Activated naive CD8-positive, alpha-beta T cell treated with anti-CD3 and anti-CD28 coated beads for 36 hours (primary cell): ENCODE measurements at places on chromosomes 16 and 17. TPM values are rescaled to one million over a fixed set of nuclear protein-coding genes. Genes with fewer than 3 reads are reported as not detected.

The GAS7 gene
- 0.76 TPM for total RNA-seq

DNA sequence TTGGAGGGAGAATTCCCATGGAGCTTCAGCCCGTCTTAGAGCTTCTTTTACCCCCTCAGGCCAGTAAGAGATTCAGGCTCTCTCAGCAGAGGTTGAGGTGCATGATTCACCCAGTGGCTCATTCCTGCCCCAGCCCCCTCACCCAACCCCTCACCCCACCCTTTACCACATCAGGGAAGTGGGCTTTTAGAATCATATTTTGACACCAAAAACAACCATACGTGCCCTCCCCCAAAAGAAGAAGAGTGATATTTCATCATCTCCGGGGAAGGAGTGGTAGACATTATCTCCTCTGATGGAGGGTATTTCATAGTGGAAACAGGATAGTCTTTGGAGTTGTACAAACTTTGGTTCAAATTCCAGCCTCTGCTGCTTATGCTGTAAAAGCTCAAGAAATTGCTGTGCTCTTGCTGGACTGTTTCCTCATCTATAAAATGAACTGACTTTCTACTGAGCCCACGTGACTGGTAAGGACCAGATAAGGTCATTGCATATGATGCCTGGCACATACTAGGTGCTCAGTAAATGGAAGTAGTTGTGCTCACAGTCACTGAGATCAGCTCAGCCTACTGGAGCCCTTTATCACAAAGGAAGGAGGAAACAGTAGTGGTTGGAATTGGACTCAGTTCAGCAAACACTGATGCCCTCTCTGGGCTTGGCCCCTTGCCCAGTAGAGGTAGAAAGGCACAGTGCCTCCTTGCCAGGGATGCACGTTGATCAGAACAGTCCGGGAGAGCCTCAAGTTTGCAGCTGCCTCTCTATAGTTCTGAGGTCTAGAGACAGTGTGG, 18.3 kb upstream of the CCL5 start:
- DNase-seq = peak; percentile 50

The DHRS7C gene
- not detected for total RNA-seq

The TAT gene
- total RNA-seq = not detected

DNA sequence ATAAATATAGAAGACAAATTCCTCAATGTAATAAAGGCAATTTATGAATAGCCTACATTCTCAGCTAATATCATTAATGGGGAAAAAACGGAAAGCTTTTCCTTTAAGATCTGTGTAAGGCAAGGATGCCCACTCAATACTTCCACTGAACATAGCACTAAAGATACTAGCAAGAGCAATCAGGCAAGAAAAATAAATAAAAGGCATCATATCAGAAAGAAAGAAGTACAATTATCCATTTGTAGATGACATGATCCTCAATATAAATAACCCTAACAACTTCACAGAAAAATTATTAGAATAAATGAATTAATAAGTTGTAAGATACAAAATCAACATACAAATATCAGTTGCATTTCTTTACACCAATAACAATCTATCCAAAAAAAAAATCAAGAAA, 37.1 kb downstream of the C16orf87 start:
- DNase-seq = no peak

- DNase-seq = peak; percentile 52
Observed at GRCh38 chr17:55717898-55718735, 4.5 kb downstream of the TMEM100 start.

DNA sequence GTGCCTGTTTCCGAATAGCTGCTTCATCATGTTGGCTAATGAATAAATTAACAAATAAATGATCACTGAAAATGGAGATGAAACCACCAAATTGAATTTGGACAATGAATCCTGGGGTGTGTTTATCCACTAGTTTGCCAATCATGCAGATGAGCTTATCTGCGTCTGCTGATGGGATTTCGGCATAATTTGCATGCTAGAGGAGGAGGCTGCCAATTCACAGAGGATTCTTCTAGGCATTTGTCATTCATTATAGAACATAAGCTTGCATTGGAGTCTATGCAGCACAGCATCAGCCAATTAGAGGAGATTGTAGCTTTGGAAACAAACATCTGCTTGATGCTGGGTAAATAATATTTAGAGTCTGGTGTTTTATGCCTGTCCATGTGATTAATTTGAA, 123.1 kb downstream of the NPIPB5 start:
- no peak for DNase-seq

DNA sequence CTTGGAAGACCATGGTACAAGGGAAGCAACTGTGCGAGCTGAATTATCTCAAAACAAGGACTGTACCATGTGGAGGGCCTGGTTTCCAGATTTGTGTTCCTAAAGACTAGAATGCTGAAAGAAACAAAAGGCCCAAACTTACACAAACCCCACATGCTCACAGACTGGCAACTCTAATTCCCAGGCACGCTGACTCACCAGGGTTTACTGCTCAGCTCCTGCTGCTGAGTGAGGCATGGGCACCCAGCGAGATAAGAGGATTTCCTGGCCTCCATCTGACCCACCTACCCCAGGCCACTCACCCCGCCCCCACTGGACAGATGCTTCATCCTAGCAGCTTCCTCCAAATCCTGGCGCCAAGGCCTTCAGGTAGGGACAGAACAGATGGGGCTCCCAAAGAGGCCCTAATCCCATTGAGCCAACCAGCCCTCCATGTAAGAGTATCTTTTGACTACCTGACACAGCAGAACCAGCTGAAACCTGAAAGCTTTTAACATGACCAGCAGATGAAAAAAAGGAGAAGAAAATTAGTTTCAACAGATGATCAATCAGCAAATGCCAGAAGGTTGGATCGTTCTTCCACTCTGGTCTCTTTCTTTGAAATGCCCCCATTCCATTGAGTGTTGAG, 33.9 kb downstream of the DCUN1D3 start:
- DNase-seq = no peak

GRCh38 chr16:71250461-71251235, 20.1 kb upstream of the HYDIN start:
- no peak for DNase-seq

- DNase-seq = peak; percentile 86
Observed at GRCh38 chr16:67236563-67237395, 9.8 kb downstream of the TMEM208 start.

The SRL gene
- not detected for total RNA-seq

DNA sequence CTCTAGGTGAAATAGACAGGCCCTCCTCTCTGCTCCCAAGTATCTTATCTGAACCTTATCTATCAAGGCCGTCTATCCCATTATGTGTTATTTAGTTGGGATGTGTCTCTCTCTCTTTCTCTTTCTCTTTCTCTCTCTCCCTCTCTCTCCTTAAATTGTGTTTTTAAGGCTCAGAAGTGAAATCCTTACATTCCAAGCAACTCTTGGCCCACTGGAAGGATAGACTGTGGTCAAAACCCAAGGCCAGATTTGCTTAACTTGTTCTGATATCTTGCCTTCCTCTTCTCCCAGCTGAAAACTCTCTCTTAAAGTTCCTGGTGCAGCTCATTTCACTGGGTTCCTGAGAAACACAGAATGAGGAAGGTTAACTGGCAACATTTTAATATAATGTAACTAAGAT, 14.7 kb downstream of the CDRT4 start:
- no peak for DNase-seq

DNA sequence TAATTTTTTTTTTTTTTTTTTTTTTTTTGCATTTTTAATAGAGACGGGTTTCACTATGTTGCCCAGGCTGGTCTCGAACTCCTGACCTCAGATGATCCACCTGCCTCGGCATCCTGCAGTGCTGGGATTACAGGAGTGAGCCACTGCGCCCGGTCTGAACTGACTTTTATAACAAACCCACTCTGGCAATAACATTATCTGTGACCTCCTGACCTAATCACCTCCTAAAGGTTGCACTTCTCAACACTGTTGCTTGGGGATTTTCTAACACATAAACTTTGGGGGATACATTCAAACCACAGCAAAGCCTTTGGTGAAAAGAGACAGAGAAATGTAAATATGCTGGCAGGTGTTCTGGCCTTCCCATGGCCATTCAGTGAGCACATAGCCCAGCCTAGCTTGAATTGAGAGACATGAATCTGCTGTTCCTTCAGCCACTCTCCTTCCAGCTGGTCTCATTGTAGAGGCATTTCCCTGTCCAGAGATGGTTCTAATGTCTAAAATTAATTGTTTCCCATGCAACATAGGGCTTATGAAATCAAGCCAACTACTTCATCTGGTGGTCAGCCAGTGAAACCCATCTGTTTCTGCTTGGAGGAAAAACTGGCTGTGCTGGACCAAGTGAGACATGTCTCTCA, 28.3 kb downstream of the LYRM1 start:
- DNase-seq = no peak

- no peak for DNase-seq
Observed at GRCh38 chr17:19579192-19579761, 45.6 kb downstream of the SLC47A1 start.
